Right kidney (tissue), 9 donors: ENCODE measurements at places on chromosomes 5 and 9.

- DNase-seq = no peak
These were observed 549.8 kb upstream of the DMAC1 start for GRCh38 chr9:8349376-8349775.

GRCh38 chr9:121098567-121099198 lies 23.9 kb downstream of the CNTRL start:
- DNase-seq = no peak

GRCh38 chr9:248278-248961 lies 33.8 kb downstream of the DOCK8 start:
- no peak for DNase-seq

DNA sequence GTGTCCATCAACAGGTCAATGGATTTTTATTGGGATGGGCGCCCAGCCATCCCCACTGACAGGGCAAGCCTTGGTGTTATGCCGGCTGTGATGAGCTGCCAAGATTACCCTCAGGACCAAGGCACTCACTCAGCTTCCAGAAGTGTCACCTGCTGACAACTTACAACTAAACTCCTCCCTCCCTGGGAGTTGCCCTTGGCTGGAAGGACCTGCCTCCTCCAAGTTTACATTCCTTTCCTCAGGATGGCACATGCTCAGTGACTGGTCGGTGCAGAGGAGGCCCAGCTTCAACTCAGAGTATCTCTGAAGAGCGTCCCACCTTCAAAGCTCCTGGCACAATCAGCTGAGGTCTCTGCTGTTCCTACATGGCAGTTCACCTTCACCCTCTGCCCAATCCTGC lies 52.5 kb upstream of the ZBTB43 start:
- no peak for DNase-seq

DNA sequence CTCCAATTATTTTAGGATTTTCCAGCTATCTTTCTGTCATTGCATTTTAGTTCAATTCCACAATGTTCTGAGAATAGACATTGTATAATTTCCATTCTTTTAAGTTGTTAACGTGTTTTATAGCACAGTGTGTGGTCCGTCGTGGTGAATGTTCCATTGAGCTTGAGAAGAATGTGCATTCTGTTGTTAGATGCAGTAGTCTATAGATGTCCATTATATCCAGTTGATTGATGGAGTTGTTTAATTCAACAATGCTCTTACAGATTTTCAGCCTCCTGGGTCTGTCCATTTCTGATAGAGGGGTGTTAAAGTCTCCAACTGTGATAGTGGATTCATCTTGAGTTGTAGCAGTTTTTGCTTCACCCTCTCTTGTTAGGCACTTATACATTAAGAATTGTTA lies 1587.7 kb upstream of the NUDT12 start:
- DNase-seq = no peak

- DNase-seq = no peak
These were observed 13.5 kb downstream of the SRFBP1 start for GRCh38 chr5:121975294-121975693.

DNA sequence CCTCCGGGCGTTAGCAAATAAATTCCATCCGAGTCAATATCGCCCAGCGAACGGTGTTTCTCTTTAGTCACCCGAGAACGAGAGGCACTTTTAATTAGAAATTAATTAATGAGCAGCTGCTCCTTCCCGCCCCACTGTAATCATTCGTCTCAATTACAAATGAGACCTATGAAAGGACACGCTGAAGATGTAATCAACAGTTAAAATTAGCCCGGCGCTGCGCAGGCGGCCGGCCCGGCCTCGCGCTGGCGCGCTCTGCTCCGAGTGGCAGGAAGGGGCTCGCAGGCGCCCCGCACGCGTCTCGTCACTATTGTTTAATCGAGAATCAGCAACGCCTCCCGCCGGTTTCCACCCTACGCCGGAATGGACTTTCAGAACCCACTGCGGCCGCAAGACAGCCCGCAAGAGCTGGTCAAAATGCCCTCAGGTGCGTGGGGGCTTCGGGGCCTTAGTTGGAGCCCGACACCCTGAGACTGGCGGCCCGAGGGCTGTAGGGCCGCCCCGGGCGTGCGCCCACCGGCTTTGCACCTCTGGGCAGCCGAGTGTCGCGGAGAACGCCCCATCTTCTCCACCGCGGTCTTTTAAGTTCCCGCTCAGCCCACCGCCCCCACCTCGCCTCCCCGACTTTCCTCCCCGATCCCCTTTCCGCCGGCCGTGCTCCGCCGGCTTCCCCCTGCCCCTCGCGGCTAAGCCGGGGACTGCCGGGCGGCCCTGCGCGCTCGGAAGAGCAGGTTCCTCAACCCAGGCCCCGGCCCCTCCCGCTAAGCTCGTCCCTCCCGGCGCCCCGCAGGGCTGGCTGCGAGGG lies 597 bp upstream of the IRX4 start:
- peak; percentile 69 for DNase-seq

GRCh38 chr5:67992923-67993322 lies 222.6 kb upstream of the PIK3R1 start:
- no peak for DNase-seq

DNA sequence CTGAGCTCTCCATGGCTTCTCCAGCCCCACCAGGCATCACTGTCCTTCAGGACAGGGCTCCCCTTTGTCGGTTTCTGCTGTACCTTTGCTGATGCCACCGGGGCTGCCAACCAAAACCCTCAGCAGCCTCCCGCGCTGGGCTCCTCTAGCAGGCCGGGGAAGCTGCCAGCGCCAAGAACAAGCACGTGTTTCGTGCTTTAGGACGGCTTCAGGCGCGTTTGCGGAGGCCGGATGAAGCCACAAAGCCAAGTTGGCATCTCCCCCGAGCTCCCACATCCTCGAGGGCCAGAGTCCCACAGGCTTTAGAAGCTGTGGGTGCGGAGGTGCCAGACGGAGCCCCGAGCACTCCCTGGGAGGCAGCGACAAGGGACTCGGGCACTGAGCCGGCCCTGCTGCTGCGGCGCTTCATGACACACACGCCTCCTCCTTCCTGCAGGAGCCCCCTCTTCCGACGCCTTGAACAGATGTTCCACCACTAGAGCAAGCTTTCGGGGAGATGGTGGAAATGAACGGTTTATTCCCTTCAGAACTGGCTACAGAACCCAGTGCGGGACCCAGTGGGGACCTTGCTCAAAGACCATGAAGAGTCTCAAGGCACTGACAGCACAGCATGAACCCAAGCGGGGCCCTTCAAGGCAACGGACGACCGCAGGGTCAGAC lies 36.7 kb downstream of the SARDH start:
- peak; percentile 15 for DNase-seq

GRCh38 chr5:174083056-174083827 lies 37.7 kb downstream of the NSG2 start:
- no peak for DNase-seq

DNA sequence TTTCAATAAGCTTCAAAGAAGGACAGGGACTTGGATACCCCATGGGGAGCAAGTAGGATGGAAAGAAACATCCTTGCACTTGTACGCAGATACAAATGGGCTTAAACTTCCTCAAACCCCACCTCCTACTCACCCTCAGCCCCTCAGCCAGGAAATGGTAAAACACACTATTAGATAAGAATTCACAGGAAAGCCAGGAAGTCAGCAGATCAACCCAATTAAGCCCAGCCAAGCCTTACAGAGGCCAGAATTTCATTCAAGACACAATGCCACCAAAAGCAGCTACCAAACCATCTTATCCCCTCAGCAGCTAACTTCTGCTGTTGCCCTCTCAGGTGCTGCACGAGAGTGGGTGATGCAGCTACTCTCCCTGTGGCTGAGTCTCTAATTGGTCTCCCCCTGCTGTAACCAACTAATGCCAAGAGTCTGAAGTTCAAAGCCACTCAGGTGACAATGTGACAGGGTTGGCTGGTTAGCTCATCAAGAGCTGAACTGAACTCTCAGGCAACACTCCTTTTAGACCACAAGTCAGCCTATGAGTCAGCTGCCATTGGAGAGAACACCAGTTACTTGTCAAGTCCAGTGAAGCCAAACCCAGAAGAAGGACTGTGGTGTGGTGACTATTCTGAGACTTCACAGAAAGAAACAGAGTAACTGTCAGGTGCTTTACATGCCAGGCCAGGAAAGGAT lies 201.9 kb downstream of the ZNF608 start:
- no peak for DNase-seq

GRCh38 chr9:79166005-79166404 lies 405.8 kb upstream of the TLE4 start:
- DNase-seq = peak; percentile 27

- DNase-seq = no peak
These were observed 96.8 kb upstream of the ITGA2 start for GRCh38 chr5:52892242-52892878.

GRCh38 chr5:66209350-66209749 lies 65.2 kb downstream of the SREK1 start:
- DNase-seq = no peak

GRCh38 chr5:59621477-59621876 lies 272.0 kb downstream of the PDE4D start:
- DNase-seq = no peak

- no peak for DNase-seq
These were observed 23.6 kb upstream of the MYORG start for GRCh38 chr9:34400275-34400674.

DNA sequence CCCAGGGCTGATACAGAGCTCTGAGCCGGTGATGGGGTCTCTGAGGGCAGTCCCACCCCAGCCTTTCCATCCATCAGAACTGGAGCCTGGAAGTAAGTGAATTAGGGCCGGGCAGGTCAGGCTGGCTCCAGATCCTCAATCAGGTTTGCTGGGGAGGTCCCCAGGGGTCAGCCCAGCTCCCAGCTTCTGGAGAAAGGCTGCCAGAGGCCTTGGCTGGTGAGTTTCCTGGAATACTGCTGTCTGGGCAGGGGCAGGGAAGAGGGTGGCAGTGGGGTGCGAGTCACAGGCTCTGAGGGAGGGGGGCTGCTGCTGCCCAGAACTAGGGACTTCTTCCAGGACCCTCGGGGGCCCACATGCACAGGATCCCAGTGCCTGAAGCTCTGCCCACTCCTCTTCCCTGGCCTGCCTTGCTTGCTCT lies 200.6 kb upstream of the MVB12B start:
- DNase-seq = no peak

- DNase-seq = no peak
These were observed 997 bp upstream of the CHD1 start for GRCh38 chr5:98929710-98930298.

GRCh38 chr5:121182788-121183490 lies 668.7 kb upstream of the FTMT start:
- DNase-seq = no peak

DNA sequence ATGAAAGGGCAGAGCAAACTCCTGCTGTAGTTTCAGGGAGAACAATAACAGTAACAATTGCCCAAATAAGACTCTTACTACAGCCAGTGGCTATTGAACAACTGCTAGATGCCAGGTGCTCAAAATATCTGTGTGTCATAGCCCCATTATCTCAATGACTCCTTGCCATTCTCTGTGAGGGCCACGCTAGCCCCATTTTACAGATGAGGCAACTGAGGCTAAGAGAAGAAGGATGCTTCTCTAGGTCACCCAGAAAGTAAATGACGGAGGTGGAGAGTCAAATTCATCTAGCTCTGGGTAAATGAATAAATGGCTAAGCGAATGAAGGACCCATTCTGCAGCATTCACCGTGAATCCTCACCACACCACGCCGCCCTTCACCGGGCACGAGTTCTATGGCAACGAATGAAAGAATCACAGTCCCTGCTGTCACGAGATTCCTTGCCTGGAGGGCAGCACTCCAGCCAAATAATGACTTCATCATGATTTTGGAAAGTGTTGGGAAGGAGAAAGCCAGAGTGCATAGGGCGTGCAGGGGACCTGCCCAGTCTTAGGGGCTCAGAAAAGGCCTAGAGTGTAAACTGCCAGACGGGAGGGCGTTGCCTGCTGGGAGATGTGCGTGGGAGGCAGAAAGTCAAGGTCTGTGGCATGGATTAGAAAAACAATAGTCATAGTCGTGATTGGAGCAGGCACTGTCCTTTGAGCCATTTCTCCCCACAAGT lies 147.2 kb downstream of the C9orf50 start:
- no peak for DNase-seq

- DNase-seq = peak; percentile 77
These were observed 1.4 kb downstream of the MLLT3 start for GRCh38 chr9:20620650-20621470.

DNA sequence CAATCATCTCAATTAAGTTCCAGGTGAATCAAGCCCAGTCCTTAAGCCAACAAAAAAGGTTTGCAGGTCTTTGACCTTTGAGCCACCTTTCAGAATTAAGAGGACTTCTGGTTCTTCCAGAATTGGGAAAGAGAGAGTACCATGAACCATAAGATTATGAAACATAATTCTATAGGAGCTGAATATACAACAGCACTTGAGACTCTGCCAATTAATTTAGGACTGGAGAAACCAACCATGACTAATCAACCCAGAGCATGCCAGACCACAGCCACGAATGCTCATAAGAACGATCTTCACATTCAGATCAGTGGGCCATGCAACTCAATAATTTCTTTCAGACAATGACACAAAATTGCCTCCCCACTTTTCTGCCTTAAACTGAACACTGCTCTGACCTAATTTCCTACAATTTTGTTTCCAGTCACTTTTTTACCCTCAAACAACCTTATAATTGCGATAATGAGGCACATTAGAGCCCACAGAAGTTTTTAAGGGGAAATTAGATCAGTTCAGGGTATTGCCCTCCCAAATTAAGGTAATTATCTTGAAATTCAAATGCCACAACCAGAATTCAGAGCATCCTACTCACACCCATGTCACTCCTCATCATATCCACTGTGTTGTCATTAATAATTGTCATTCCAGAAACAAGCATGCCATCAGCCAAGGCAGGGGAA lies 213.4 kb downstream of the ATPSCKMT start:
- no peak for DNase-seq

DNA sequence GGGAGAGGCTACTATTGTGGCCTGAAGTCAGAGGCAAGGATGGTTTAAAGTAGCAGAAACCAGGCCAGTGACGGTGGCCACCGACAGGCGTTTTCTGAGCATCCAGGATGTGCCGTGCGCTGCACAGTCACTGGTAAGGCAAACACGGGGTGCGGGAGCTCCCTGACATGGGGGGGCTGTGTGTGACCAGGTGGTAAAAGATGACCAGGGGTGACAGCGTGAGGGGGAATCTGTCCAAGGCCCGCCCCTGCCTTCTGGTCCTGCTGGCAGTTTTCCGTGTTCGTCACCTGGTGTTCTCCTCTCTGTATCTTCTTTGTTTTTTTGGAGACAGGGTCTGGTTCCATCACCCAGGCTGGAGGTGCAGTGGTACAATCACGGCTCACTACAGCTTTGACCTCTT lies 167.4 kb downstream of the ICE1 start:
- DNase-seq = no peak

- no peak for DNase-seq
These were observed 119.4 kb downstream of the TTC39B start for GRCh38 chr9:15187589-15187988.

GRCh38 chr5:107418071-107418470 lies 252.7 kb downstream of the EFNA5 start:
- DNase-seq = no peak

GRCh38 chr9:93574091-93574899 lies 2.1 kb upstream of the PHF2 start:
- DNase-seq = no peak

GRCh38 chr5:100974082-100974481 lies 71.0 kb upstream of the ST8SIA4 start:
- DNase-seq = no peak

DNA sequence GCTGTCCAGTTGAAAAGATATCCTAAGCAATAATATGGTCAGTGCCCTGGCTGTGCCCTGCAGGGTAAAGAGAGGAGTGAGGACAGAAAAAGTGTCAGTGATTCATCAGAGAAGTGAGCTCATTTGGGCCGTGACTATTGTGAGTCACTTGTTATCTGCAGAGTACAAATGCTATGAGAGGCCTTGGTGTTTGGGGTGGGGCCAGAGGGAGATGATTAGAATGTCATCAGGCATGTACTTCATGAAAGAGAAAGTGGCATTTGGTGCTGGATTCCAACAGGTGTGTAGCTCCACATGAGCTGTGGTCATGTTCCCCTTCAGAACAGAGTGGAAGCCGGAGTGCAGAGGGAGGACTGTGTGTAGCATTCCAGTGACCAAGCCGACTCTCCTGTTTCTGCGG lies 174.1 kb downstream of the KDM4C start:
- no peak for DNase-seq
